ENCODE measurements at places on chromosomes 13 and 19. TPM values are rescaled to one million over a fixed set of nuclear protein-coding genes. Genes with fewer than 3 reads are reported as not detected.

The TDRD3 gene
- polyA plus RNA-seq, result 34.4 TPM

GRCh38 chr13:41244556-41244955 is 18.8 kb downstream of the MTRF1 start:
- no peak for DNase-seq

The OR7D2 gene
- polyA plus RNA-seq, result 0.04 TPM

GRCh38 chr19:10418485-10419199 is 1.7 kb upstream of the PDE4A start:
- no peak for DNase-seq

GRCh38 chr19:51615991-51616390 is 14.2 kb downstream of the SIGLEC5 start:
- DNase-seq, result no peak

DNA sequence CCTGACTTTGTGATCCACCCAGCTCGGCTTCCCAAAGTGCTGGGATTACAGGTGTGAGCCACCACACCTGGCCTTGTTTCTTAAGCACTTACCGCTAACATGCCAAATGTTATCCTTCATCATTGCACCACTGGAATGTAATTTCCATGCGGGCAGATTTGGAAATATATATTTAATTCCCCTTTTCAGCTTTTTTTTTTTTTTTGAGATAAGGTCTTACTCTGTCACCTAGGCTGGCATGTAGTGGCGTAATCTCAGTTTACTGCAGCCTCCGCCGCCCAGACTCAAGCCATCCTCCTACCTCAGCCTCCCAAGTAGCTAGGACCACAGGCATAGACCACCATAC is 4.3 kb upstream of the UPK1A start:
- DNase-seq, result no peak

The LSM7 gene
- polyA plus RNA-seq, result 68.1 TPM

DNA sequence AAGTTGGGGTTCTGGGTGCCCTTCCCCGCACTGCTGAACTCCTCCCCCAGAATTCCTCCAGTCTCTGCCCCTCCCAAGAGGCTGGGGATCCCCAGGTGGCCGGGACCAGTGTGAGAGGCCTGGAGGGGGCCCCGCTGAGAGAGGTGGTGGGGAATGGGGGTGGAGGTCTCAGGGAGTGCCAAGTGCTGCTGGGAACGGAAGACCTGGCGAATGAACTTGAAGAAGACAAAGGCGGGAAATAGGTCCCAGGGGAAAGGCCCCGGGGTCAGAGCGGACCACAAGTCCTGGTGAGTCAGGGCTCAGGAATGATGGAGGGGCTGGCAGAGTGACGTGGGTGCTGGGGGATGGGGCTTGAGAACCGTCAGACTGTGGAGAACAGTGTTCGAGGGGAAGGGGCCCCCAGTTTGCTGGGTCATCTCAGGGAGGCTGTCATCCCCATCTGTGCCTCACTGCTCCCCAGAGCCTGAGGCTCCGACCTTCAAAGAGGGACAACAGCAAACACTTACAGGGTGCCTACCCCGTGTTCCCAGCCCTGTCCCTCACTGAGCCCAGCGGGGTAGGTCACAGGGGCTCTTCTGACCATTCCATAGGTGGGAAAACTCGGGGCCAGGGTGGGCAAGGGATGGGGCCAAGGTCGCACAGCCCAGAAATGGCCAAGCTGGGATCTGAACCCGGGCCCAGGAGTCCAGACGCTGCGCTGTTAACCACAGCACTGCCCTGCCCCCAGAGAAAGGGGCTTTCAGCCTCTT is 16.0 kb upstream of the SEMA6B start:
- DNase-seq, result no peak

DNA sequence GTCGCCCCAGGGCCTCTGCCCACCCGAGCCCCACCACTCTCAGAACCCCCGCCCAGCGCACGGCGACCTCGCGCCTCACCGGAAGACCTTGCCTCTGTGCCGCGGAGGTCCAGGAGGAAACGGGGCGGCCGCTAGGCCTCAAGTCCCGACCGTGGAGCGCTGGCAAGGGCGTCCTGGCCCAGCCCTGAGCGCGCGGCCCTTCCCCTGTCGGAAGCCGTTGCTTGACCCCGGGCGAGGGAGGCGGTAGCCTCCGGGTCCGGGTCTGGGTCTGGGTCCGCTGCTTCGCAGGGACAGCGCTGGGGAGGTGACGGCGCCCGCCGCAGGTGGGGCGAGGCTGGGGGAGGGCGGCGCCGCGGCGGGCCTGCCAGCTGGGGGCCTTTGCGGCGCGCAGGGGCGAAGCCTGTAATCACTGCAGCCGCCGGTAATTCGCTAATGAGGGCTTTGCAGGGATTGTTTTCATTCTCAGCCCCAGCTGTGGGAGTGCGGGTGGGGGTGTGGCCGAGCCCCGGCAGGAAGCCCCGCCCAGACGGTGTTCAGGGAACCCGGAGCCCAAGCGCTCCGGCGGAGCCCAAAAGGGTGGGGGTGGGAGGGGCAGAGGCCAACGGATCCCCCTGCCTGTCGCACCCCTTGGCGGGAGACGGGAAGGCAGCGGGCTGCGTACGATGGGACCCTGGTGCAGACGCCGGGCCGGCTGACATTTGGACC is 8.6 kb downstream of the C19orf25 start:
- no peak for DNase-seq

GRCh38 chr19:10518444-10519361 is 1.5 kb upstream of the S1PR5 start:
- no peak for DNase-seq

GRCh38 chr13:67123165-67123564 is 107.0 kb downstream of the PCDH9 start:
- DNase-seq, result no peak

GRCh38 chr13:32581177-32581786 is 5.0 kb upstream of the PDS5B start:
- DNase-seq, result no peak

- DNase-seq, result no peak
These were observed 111.0 kb downstream of the FNDC3A start for GRCh38 chr13:49086722-49087121.

GRCh38 chr19:49920624-49921363 is 8.2 kb upstream of the ATF5 start:
- no peak for DNase-seq

DNA sequence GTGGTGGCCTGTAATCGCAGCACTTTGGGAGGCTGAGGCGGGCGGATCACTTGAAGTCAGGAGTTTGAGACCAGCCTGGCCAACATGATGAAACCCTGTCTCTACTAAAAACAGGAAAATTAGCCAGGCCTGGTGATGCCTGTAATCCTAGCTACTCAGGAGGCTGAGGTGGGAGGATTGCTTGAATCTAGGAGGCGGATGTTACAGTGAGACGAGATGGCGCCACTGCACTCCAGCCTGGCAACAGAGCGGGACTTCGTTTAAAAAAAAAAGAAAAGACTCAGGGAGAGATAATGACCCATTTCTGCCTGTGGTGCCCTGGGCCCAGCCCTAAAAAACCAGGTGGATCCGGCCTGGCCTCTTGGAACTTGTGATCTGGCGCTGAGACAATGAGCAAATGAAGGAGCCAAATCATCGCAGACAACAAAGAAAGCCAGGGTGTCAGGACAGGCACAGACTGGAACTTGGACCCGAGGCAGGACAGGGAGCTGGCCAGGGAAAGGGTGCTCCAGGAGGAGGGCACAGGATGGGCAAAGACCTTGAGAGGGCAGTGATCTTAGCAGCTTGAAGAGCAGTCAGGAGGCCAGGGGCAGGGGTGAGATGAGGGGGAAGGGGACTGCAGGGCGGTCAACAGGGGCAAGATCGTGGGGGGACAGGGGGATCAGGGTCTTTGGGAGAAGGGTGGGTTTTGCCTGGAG is 962 bp upstream of the JAK3 start:
- no peak for DNase-seq

- no peak for DNase-seq
These were observed 317.7 kb upstream of the OBI1 start for GRCh38 chr13:78976696-78977095.
